ENCODE measurements at places on chromosomes 1 and 21. TPM values are rescaled to one million over a fixed set of nuclear protein-coding genes. Genes with fewer than 3 reads are reported as not detected.
A peak's percentile ranks its signal among the peaks of the same experiment; 100 is the strongest.

PHF13 gene
- total RNA-seq = 14.8 TPM

CACNA1E gene
- not detected for total RNA-seq

HPCA gene
- total RNA-seq = not detected

GRCh38 chr1:30754684-30755171 is 2.8 kb downstream of the LAPTM5 start:
- H3K36me3 ChIP-seq = no peaks in the 10 kb centered on the region
- peaks cover 4% of the 10 kb centered on the region for H3K4me1 ChIP-seq
- no peaks in the 10 kb centered on the region for H3K27me3 ChIP-seq
- H3K27ac ChIP-seq = peak overlapping the region; percentile 50
- no peak for DNase-seq
- H3K4me3 ChIP-seq = peak overlapping the region; percentile 46

NFIA gene
- total RNA-seq = 108 TPM

GRCh38 chr1:70970407-70970806 is 77.2 kb downstream of the PTGER3 start:
- no peak overlapping the region for H3K27ac ChIP-seq
- no peak for DNase-seq
- H3K4me1 ChIP-seq = no peaks in the 10 kb centered on the region
- no peak overlapping the region for H3K4me3 ChIP-seq
- no peaks in the 10 kb centered on the region for H3K36me3 ChIP-seq
- no peaks in the 10 kb centered on the region for H3K27me3 ChIP-seq

DNA sequence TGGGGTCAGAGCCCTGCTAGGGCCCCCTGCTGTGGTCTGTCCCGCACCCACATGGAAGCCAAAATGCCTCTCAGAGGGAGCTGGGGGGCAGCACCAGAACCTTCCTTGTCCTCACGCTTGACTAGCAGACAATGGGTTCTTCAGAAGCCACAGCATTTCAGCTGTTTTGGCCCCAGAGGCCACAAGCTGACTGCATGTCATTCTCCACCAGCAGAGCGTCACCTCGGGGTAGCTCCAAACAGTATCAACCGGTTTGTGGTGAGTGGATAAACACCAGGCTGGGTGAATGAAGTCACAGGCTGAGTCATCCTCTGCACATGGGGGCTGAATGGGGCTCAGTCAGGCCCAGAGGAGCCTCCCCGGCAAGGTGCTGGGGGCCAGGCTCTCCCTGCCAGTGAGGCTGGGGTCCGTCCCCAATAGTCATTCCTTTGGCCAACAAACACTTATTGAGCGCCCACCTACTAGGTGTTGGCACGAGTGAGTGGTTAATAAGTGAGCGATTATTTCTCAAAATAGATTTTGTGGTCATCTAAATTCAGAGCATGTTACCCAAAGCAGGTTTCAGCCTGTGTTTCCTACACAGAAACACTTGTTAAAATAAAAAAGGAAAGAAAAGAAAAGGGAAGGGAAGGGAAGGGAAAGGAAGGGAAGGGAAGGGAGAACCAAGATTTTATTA is 9.1 kb downstream of the OLIG1 start:
- H3K4me3 ChIP-seq = no peak overlapping the region
- DNase-seq = peak; percentile 64
- no peaks in the 10 kb centered on the region for H3K4me1 ChIP-seq
- no peaks in the 10 kb centered on the region for H3K27me3 ChIP-seq
- no peaks in the 10 kb centered on the region for H3K36me3 ChIP-seq

DNA sequence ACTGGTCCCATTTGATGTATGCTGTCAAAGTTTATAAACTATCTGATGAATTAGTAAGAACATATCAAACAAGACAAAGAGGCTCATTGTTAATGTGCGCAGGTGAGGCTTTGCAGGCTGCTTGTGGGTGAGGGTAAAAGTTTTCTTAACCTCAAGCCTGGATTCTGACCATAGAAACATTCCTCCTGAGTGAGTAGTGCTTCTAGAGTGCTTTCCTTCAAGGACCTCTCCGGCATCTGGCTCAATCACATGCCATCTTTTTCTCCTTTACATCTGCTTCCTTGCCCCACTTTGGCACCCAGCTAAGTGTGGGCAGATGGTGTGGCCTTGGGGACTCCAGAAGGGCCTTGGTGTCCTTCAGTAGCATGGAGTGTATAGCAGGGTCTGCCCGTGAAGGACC is 104.0 kb downstream of the ROR1 start:
- no peaks in the 10 kb centered on the region for H3K36me3 ChIP-seq
- no peak for DNase-seq
- no peaks in the 10 kb centered on the region for H3K27me3 ChIP-seq
- H3K27ac ChIP-seq = no peak overlapping the region
- no peak overlapping the region for H3K4me3 ChIP-seq

RUNX1 gene
- total RNA-seq = 83.0 TPM

DNA sequence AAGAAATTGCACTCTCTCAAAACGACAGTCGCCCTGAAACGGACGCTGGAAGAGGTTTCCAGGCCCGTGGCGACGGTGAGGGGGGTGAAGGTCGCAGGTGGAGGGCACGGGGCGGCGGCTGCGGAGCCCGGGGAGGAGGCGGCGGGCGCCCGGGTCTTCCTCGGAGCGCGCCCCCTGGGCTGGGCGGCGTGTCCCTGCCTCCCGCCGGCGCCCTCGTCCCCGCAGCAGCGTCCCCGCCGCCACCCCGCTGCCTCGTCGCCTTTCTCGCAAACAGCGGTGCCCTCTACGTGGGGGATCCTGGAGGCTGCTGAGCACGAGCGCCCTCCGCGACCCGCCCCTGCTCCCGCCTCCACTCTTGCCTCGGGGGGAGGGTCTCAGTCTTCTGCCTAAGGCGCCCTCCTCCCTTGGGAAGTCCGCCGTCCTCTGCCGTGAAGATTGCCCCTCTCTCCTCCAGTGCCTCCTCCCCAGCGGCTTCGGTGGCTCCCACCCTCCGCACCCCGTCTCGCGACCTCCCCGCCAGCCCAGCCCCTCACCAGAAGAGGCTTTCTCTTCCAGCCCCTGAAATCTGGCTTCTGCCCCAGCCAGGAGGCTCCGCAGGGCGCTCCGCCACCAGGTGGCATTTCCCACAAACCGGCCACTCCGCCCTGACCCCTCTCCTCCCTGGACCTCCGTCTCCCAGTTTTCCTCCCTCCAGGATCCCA is 227.4 kb downstream of the SDCCAG8 start:
- H3K27ac ChIP-seq = no peak overlapping the region
- H3K36me3 ChIP-seq = no peaks in the 10 kb centered on the region
- no peak for DNase-seq
- peak overlapping the region; percentile 51 for H3K4me3 ChIP-seq

DNA sequence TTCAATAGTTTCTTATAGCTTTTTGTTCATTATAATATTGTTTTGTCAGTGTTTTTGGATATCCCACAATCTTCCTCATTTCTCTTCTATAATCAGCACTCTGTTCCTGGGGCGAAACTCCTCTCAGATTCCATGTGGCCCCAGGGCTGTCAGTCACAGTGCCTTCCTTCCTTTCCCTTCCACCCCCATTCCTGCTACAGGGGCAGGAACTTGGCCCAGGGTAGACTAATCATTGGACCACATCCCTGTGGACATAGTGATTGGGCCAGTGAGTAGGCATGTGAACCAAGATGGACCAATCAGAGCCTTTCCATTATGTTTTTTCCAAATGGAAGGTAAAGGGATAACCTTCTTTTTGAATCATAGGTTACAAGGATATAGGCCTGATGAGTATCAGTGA is 78.3 kb downstream of the PGM1 start:
- H3K36me3 ChIP-seq = no peaks in the 10 kb centered on the region
- DNase-seq = no peak
- H3K4me3 ChIP-seq = no peak overlapping the region
- H3K27me3 ChIP-seq = no peaks in the 10 kb centered on the region
- peaks cover 33% of the 10 kb centered on the region for H3K4me1 ChIP-seq

DNA sequence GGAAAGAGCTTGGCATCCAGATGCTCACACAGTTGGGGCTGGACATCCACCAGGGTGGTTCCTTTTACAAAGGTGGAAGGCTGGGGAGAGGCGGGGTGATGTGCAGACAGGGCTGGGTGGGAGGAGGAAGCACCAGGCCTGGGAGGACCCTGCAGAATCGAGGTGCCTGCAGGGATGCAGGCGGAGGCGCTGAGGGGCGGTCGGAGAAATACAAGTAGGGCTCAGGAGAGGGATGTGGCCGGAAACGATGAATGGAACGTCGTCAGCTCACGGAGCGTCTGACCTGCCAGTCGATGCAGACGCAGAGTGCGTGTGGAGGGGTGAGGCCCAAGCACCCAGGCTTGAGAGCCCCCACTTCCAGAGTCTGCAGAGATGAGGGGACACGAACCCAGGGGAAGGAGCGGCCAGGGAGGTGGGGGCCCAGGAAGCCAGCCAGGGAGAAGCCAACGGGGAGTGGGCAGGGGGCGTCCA is 63.4 kb downstream of the TRIM11 start:
- no peaks in the 10 kb centered on the region for H3K4me1 ChIP-seq
- DNase-seq = no peak
- H3K27me3 ChIP-seq = no peaks in the 10 kb centered on the region
- peaks cover 12% of the 10 kb centered on the region for H3K36me3 ChIP-seq

DNA sequence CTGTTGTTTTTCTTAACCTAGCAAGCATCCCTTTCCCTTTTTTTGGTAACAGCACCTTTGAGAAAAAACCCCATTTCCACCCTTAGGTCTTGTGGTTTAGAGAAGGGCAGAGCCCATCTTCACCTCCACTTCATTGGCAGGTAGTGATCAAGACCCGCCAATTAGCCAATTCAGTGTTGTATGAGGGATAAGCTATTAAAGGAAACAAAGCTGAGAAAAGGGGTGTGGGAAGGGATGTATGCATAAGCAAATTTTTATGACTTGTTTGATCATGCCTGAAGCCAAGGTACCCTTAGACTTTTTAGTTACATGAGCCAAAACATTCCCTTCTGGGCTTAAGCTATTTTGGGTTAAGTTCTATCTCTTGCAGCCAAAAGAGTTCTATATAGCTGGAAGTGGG is 3.6 kb upstream of the ZNF697 start:
- no peak overlapping the region for H3K27ac ChIP-seq
- no peaks in the 10 kb centered on the region for H3K36me3 ChIP-seq
- DNase-seq = no peak
- no peak overlapping the region for H3K4me3 ChIP-seq
- no peaks in the 10 kb centered on the region for H3K27me3 ChIP-seq
- H3K4me1 ChIP-seq = peaks cover 24% of the 10 kb centered on the region

DNA sequence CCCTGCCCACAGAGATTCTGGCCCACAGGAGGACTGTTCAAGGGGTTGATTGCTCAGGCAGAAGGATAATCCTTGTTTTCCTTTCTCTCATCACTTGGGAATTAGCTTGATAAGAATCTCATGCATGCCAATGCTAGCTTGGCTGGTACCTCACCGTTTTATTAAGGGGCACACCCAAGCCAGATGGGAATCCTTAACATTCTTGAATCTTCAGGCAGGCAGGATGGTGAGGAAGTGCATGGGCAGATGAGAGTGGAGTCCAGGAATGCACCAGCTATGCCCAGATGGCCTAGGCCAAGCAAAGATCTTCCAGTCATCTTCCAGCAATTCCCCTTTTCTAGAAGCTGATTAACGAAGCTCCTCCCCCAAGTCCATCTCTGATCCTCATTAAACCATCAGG is 4.1 kb upstream of the LCE7A start:
- H3K36me3 ChIP-seq = no peaks in the 10 kb centered on the region
- no peaks in the 10 kb centered on the region for H3K4me1 ChIP-seq
- no peak overlapping the region for H3K4me3 ChIP-seq

LCE1D gene
- total RNA-seq = not detected

DNA sequence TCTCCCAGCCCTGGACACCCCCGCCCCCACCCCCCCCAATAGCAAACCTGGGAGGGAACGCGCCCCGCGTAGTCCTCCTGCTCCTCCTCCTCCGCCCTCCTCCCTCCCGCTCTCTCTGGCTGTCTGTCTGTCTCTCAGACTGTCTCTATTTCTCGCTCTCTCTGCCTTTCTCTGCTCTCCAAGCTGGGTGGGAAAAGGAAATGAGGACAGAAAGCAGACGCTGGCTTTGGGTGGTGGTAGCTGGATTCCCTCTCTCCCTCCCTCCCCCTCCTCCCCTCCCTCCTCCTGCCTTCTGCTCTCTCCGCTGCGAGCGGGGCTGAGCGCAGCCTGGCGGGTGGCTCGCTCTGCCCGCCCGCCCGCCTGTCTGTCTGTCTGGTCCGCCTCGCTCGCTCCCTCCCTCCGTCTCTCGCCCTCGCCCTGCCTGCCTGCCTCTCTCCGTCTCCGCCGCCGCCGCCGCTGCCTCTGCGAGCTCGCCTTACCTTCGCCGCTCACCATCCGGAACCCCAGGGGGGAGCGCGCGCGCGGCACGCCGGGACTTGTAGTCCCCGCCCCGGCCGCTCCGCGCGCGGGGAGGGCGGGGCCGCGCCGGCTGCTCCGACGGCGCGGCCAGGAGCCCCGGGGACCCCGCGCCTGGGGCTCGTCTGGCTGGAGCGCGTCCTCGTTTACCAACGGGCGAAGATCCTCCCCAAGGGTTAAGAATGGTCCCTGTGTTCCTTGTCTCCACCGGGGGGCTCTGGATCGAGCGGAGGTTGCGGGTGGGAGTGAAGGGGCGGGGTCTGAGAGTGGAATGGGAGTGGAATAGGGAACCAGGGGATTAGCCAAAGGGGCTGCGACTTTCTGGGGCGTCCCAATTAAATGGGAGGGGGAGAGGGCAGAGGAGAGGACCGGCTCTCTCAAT is at the start of gene AHDC1:
Gene AHDC1 (minus strand): TSS at position 464 of the 898 bp plus-strand sequence. CDS start 52,029 bp downstream, outside the sequence.
- H3K36me3 ChIP-seq = no peaks in the 10 kb centered on the region
- H3K27me3 ChIP-seq = no peaks in the 10 kb centered on the region
- peak within 1 kb of the TSS; percentile 99 for H3K27ac ChIP-seq
- peaks cover 58% of the 10 kb centered on the region for H3K4me1 ChIP-seq
- H3K4me3 ChIP-seq = peak within 1 kb of the TSS; percentile 84

DNA sequence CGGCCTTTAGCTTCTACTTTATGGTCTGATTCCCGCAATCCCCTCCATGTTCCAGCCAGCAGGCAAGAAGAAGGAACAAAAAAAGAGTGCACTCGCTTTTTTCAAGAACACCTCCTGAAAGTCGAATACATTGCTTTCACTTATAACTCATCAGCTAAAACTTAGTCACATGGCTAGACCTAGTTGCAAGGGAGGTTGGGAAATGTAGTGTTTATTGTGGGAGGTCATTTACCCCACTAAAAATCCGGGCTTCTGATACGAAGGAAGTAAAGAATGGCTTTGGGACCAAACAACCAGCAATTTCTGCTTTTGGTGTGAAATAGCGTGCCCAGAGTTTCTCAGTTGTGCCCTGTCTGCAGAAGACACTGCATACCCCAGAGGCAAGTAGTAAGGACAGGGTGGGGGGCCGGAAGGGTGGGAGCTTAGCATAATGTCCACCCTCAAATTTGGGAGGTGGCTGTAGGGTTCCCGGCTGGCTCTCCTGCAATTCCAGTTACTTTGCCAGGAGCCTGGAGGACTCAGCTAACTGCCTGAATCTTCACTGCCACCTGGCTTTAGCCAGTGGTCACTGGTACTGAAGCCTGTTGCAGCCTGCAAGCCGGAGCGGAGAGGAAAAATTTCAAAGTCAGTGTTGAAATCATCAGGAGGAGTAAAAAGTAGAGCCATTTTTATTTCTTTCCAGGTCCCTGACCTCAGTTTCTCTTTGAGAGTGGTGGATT is 57.7 kb upstream of the F3 start:
- no peaks in the 10 kb centered on the region for H3K36me3 ChIP-seq
- no peaks in the 10 kb centered on the region for H3K27me3 ChIP-seq
- no peak overlapping the region for H3K4me3 ChIP-seq
- H3K4me1 ChIP-seq = peaks cover 28% of the 10 kb centered on the region
- DNase-seq = peak; percentile 78

- DNase-seq = no peak
- H3K27me3 ChIP-seq = no peaks in the 10 kb centered on the region
- H3K4me1 ChIP-seq = no peaks in the 10 kb centered on the region
- H3K4me3 ChIP-seq = no peak overlapping the region
- no peaks in the 10 kb centered on the region for H3K36me3 ChIP-seq
- H3K27ac ChIP-seq = no peak overlapping the region
Measured at GRCh38 chr1:7440154-7440553, 330.9 kb upstream of the VAMP3 start.

ITLN2 gene
- total RNA-seq = not detected
